ENCODE measurements at places on chromosomes 7 and 10. TPM values are rescaled to one million over a fixed set of nuclear protein-coding genes. Genes with fewer than 3 reads are reported as not detected.
A peak's percentile ranks its signal among the peaks of the same experiment; 100 is the strongest.

- H3K4me3 ChIP-seq, result peak overlapping the region; percentile 18
- DNase-seq, result peak; percentile 61
- peaks cover 54% of the 10 kb centered on the region for H3K4me1 ChIP-seq
- H3K27me3 ChIP-seq, result peaks cover 19% of the 10 kb centered on the region
- H3K27ac ChIP-seq, result no peak overlapping the region
These were observed 26.0 kb downstream of the LEP start for GRCh38 chr7:128266883-128267594.

DNA sequence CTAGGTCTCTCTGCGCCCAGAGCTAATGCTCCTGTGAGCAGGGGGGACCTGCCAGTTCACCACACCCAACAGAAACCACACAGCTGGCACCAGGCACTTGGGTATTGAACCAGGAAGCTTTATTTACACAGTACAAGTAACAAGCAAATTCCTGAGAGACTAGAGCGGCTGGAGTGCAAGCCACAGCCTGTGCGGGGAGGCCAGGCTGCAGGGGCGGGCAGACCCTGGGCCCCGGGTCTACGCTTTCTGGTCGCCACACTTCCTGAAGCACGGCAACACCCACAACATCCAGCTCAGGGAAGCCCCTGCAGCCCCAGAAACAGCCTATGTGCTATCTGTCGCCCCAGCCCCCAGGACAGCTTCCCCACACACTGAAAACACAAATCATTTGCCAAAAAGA, 125.0 kb downstream of the FAM53B start:
- peak; percentile 77 for DNase-seq
- H3K27ac ChIP-seq, result no peak overlapping the region
- peaks cover 14% of the 10 kb centered on the region for H3K4me1 ChIP-seq
- no peaks in the 10 kb centered on the region for H3K27me3 ChIP-seq

- peaks cover 13% of the 10 kb centered on the region for H3K36me3 ChIP-seq
- DNase-seq, result no peak
These were observed 4.3 kb downstream of the SNX8 start for GRCh38 chr7:2309889-2310331.

GRCh38 chr10:60029475-60029874, 123.1 kb upstream of the CCDC6 start:
- H3K4me3 ChIP-seq, result no peak overlapping the region
- H3K27me3 ChIP-seq, result no peaks in the 10 kb centered on the region
- no peak for DNase-seq
- no peaks in the 10 kb centered on the region for H3K36me3 ChIP-seq
- peaks cover 21% of the 10 kb centered on the region for H3K4me1 ChIP-seq
- no peak overlapping the region for H3K27ac ChIP-seq

ESYT2 gene
- total RNA-seq, result 117 TPM

Data from stomach (tissue), 19 donors.